ENCODE measurements at places on chromosomes 16 and 17.

DNA sequence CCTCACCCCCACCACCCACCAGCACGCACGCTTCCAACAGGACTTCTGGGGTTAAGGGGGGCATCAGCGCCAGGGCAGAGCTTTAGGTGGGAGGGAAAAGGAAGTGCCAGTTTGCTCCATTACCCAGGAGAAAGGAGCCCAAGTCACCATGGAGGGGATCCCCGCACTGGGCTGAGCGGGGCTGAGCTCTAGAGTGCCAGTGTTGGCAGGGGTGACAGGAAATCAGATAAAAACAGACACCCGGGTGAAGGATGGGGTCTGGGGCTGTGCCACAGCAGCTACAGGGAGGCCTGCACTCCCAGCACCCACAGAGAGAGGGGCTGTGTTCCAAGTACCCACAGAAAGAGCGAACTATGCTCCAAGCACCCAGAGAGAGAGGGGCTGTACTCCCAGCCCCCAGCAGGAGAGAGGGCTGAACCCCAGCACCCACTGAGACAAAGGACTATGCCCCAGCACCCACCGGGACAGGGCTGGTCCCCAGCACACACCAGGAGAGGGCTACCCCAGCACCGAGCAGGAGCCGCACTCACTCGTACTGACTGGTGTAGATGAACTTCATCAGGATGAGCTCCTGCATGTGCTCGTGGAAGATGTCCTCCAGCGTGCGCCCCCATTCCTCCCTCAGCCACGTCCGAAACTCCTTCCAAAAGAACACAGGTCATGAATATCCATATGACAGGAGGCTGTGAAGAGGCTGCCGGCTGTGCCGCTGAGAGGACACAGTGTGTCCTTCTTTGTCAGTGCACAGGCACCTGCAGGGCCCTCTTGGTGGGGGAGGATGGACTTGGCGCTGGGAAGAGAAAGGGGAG lies 18.6 kb upstream of the C16orf95 start:
- no peak for DNase-seq

GRCh38 chr17:61481421-61481820 lies 29.2 kb downstream of the TBX4 start:
- DNase-seq: no peak

GRCh38 chr16:23339787-23340186 lies 37.7 kb downstream of the SCNN1B start:
- no peak for DNase-seq

- DNase-seq: no peak
Observed at GRCh38 chr17:5181509-5182305, 10.0 kb downstream of the ZNF594 start.

- no peak for DNase-seq
Observed at GRCh38 chr16:85179344-85180046, 67.2 kb upstream of the CIBAR2 start.

- no peak for DNase-seq
Observed at GRCh38 chr17:65576939-65577338, 15.5 kb upstream of the AXIN2 start.

DNA sequence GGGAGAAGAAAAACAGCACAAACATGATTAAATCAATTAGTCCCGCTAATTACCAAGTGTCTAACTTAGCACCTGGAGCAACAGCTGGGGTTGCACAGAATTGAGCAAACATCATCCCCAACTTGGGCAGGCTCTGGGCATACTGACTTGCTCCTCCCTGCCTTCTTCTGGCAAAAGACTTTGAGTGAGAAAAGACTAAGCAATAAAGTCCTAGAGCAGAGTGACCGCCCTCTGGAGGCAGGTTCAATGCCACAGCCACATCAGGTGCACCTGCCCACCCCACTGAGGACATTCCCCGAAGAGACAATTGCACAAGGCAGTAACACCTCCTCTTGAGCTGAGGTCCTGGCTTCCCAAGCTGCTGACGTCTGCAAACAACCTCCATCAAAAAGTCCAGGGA lies 358.3 kb downstream of the SOX9 start:
- no peak for DNase-seq
